Posterior cingulate gyrus (tissue), 11 donors: ENCODE measurements at places on chromosomes 2 and 18.
A peak's percentile ranks its signal among the peaks of the same experiment; 100 is the strongest.

DNA sequence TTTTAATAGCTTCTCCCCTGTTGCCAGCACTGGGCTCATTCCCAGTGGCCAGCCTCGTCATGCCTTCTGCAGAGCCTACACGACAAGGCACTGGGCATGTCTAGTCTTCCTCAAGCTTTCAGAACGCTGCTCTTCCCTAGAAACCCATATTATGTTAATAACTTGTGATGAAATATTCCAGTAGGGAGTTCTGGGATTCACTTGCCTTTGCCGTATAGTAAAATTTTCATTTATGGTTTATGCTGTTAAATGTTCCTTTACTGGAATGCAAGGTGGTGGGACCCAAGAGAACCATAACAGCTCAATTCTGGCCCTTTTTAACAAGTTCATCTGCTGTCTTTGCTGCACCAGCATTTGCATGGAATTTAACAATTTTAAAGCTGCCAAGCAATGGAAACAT, 45.5 kb upstream of the SLC14A1 start:
- DNase-seq: no peak

DNA sequence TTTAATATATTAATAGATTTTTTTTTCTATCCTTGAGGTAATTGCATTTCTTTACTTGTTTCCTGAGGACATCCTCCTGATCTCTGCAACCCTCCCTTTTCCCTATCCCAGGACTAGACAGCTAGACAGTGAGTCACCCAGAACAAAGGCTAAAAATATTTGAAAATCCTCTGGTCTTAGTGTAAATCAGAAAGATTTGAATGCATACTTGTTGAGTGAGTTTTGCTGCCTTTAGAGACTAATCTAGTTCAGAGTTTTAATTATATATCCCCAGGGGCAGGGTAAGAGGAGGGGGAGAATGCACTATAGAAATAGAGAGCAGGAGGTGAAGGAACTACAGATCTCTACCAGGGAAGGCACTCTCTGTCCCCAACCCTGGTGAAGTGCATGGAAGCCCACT, 202.3 kb upstream of the TCF4 start:
- no peak for DNase-seq

GRCh38 chr2:60104514-60105505, 448.6 kb downstream of the BCL11A start:
- no peak for DNase-seq

- DNase-seq: no peak
Observed at GRCh38 chr2:176056406-176056805, 27.4 kb downstream of the EVX2 start.

DNA sequence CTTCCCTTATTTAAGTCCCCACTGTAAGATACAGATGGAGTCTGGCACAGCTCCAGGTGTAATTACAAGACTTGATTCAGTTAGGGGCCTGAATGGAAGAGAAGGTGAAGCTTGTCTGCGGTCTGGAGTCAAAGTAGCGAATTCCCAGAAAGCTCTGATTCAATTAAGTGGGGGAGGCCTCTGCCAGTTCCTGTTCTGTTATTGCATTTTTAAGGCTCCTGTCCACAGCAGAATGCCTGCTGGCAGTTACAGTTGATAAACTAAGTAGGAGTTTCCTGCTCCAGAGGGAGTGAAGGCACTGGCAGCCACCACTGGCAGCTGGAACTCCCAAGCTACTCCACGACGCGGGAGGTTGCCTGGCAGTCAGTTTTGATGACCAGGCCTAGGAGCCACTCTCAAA, 181.1 kb downstream of the SOCS6 start:
- DNase-seq: peak; percentile 46

- no peak for DNase-seq
Observed at GRCh38 chr2:54574107-54574859, 118.2 kb downstream of the SPTBN1 start.

GRCh38 chr18:47203626-47204464, 27.7 kb upstream of the IER3IP1 start:
- DNase-seq: no peak

GRCh38 chr2:42074661-42075060, 26.8 kb downstream of the PKDCC start:
- DNase-seq: no peak

GRCh38 chr18:49849331-49850217, 36.2 kb upstream of the ACAA2 start:
- DNase-seq: no peak

DNA sequence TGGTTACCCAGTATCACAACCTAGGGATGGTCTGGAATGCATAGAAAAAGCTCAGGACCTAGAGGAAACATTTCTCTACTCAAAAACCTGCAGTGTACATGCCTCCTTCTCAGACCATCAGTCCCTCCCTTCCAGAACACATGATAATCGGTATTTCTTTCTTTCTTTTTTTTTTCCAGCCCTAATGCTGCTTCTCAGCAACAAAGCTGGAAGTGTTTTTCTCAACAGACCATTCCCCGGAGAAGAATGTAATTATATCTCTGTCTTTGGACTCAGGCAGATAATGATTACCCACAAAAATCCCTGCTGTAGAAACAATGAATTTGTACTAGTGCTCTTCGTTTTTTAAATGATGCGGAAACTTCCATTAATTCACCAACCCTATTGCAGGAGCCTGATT, 44.1 kb upstream of the NDUFV2 start:
- DNase-seq: no peak

DNA sequence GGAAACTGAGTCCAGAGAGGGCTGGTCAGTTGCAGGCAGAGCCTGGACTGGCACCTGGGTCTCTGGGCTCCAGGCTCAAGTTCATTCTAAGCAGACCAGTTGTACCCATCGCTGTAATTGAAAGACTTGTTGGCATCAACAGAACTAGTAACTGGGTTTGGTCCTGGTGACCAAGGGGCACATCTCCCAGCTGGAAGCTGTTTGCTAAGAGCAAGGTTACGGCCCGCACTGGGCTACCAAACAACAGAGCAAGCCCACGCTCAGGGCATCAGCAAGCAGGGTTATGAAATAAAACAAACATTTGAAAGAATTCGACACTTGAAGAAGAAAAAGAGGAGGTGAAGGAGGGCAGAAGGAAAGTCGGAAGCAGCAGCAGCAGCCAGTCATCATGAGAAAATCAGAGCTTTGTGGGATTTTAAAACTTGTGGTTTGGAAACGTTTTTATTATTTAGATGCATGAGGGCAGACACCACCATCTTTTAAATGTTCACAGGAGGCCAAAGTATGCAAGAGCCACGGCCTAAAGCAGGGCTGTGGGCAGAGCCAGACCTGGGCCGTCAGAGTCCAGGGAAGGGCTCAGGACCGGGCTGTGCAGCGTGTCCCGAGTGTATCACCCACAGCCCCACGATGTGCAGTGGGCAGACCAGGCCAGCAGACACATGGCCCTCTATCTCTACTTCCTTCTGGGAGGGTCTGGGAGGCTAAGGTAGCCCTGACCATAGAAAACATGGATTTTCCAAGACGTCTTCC, 220.3 kb downstream of the BCL2 start:
- no peak for DNase-seq

DNA sequence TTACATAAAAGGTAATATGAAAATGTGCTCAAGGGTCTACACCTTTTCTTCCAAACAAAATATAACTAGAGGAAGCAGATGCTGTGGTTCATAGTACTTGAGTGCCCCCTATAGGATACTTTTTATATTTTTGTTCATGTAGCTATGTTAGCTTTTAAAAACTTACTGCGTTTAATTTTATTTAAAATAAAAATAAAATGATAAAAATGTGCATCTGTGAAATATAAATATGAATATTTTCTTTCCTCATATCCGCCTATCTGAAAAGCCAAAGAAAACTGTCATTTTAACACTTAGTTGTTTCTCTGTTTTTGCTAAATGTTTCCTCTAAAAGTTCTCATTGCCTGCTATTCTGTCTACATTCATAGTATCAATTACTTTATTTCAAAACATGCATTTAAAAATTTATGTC, 9.6 kb upstream of the LRP1B start:
- DNase-seq: no peak

DNA sequence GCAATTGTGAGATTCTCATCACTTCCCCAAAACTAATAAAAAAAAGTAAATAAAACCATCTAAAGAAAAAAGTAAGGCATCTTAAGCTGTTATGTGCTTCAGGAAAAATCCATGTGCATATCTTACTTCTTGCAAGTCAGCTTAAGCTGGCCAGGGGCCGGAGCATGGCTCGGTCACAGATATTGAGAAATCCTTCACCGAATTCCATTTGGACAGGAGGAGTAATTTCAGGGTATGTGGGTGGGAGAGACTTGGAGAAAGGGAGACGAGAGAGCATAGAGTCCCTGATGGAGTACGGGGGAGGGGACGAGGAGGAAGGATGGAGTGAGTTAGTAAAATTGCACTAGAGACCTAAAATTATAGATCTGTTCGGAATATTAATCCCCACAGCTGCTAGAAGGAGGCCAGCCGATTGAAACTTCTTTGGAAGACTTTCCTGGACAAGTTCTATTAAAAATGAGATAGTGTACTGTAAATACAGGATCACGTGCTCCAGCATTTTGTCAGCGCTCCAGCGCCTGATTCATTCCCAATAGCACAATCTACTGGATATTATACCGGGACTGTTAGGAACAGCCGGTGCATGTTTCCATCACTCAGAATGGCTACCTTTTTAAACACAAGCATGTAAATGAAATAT, 438.5 kb downstream of the ZNF516 start:
- DNase-seq: no peak

GRCh38 chr2:187013058-187013457, 164.1 kb upstream of the ZSWIM2 start:
- no peak for DNase-seq

- DNase-seq: no peak
Observed at GRCh38 chr18:8856769-8857393, 151.5 kb downstream of the MTCL1 start.

DNA sequence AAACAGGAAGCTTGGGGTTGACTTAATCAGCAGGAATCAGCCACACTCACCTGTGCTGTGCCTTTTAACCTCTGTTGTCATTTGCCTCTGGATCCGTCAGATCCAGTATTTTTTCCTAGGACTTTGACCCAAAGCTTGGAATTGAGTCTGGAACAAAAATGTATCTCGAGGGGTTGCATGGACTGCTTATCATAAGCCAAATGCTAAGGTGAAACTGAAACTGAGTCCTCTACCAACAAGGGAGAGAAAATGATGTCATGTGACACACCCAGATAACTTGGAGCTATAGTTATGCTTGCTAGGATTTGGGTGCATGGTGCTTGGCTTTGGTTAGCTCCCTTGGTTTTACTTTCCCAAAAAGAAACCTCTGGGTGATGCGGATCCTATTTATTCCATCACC, 2158.6 kb upstream of the PIK3C3 start:
- no peak for DNase-seq

GRCh38 chr18:61530681-61531080, 197.5 kb downstream of the CDH20 start:
- no peak for DNase-seq

DNA sequence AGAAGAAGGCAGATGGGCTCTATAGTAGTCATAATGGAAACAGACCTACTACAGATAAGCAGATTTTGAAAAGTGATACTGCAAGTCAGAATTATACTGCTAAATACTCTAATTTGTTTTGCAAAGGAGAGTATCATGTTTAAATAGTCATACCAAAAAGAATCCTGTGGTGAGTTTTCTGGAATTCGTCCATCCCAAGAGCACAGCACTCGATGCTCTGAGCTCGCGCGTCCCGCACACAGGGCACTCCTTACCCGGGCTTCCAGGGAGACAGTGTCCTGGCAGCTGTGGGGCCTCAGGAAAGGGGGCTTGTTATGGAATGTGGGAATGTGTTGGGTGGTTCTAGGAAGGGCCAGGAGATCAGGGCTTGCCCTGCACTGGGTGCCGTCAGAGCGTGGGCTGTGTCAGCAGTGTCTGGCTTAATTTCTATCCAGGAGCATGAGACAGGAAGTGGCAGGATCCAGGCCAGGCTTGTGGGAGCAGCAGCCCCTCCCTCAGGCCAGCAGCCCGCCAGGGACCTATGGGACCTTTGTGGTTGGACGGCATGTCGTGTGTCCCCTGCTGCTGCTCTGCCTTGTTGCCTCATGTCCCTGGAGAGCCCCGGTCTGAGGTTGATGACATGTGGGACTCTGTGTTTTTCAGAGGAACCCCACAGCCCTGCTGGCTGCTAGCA, 193.2 kb upstream of the TPO start:
- DNase-seq: no peak

GRCh38 chr2:178279142-178279541, 84.8 kb downstream of the OSBPL6 start:
- DNase-seq: no peak

DNA sequence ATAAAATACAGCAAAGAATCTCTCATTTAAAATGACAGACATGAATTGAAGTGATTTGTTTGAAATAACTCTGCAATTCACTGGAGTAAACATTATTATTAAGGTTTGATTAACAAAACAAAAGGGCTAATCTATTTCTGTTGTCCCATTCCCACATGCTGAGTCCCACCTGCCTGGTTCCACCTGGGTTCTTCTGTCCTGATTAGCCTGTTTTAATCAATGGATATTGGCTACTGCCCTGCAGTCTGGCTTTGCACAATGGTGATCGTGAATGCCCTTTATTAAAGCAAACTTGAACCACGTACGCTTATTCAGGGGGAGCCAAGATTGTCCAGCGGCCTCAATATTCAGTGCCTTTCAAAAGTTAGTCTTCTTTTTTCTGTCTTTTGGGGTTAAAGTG, 72.8 kb upstream of the CDH19 start:
- DNase-seq: no peak

- peak; percentile 92 for DNase-seq
Observed at GRCh38 chr2:119142824-119143223, 15.7 kb downstream of the C1QL2 start.
